ENCODE measurements at places on chromosomes 13 and 19. TPM values are rescaled to one million over a fixed set of nuclear protein-coding genes. Genes with fewer than 3 reads are reported as not detected.

DNA sequence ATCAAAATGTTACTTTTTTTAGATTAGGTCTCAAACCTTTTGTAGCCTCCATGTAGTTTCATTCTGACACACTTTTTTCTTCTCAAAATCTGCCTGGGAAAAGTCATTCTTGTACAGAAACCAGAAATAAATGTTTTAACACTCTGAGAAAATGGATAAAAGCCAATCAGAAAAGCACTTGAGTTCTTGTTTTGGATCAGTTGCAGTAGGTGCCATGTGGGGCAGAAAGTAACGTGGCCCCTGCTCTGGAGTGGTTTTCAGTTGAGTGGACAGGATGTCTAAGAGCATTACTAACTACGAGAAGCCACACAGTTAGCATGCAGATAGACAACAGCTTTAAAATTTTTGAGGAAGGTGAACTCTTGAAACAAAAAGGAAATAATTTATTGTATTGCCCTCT is 19.1 kb downstream of the GPR183 start:
- no peak for DNase-seq

DNA sequence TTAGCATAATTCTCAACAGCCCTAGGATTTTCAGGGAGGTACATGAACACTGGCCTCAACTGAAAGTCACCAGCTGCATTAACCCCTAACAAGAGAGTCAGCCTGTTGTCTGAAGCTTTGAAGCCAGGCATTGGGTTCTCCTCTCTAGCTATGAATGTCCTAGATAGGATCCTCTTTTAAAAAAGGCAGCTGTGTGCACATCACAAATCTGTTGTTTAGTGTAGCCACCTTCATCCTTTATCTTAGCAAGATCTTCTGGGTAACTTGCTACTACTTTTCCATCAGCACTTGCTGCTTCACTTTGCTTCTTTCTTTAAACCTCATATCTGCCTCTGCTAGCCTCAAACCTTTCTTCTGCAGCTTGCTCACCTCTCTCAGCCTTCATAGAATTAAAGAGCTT is 1692.1 kb downstream of the EFNB2 start:
- DNase-seq = no peak

DNA sequence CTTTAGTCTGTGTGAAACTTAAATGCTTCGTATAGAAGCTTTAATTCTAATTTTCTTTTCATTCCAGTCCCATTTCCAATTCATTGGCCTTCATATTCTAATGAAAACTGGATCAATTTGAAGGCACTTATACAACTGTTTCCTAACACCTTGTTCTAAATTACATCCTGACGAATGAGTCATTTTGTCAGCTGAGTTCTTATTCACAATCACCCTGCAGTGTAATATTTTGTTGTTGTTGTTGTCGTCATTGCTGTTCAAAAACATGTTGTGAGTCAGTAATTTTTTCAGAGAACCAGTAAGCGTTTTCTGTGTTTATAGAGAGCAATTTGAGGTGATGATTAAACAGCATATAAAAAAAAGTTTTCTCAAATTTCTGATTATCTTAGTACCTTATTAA is 290.0 kb downstream of the PCDH9 start:
- DNase-seq = no peak

GRCh38 chr13:93862259-93862658 is 617.2 kb downstream of the DCT start:
- DNase-seq = no peak

DNA sequence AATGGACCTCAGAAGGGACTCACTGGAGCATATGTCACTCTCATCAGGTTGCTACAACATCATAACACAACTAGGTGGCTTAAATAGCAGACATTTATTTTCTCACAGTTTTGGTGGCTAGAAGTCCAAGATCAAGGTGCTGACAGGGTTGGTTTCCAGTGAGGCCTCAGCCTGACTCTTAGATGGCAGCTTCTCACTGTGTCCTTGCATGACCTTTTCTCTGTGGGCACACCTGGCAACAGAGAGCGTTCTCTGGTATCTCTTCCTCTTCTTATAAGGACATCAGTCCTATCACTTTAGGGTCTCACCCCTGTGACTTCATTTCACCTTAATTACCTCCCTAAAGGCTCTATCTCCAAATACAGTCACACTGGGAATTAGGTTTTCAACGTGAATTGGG is 74.5 kb downstream of the CYSLTR2 start:
- no peak for DNase-seq

GRCh38 chr19:2424686-2425621 is 2.4 kb downstream of the TIMM13 start:
- peak; percentile 68 for DNase-seq

DNA sequence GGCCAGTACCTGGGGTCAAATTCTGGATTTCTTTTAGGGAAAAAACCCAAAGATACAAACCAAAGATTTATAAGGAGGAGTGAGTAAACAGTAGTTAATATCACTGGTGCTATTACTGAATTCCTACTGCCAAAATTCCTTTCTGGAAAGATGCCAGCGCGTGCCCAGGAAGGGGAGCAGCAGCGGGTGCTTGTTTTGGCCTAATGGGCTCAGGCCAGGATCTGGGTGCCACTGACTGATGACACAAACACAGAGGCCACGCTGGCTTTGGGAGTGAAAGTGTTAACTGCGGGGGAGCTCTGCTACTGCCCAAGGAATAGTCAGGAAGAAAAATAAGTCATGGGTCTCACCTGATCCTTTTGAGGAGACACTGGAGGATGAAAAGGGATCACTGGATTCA is 61.2 kb downstream of the KLF2 start:
- DNase-seq = no peak

SSC5D gene
- under 0.01 TPM for total RNA-seq

TMEM238 gene
- 0.41 TPM for total RNA-seq

ZNF208 gene
- 7.3 TPM for total RNA-seq

C19orf67 gene
- not detected for total RNA-seq

CA11 gene
- 12.6 TPM for total RNA-seq

Data from frontal cortex (tissue), 4 donors.